Effector CD4-positive, alpha-beta T cell (primary cell): ENCODE measurements at places on chromosomes 2 and 18.

GRCh38 chr18:69895066-69896047, 52.3 kb downstream of the CD226 start:
- peak; percentile 32 for DNase-seq

GRCh38 chr2:52710810-52711618, 1056.6 kb upstream of the CHAC2 start:
- no peak for DNase-seq

- DNase-seq = no peak
Observed at GRCh38 chr2:118279005-118279404, 190.7 kb downstream of the INSIG2 start.

DNA sequence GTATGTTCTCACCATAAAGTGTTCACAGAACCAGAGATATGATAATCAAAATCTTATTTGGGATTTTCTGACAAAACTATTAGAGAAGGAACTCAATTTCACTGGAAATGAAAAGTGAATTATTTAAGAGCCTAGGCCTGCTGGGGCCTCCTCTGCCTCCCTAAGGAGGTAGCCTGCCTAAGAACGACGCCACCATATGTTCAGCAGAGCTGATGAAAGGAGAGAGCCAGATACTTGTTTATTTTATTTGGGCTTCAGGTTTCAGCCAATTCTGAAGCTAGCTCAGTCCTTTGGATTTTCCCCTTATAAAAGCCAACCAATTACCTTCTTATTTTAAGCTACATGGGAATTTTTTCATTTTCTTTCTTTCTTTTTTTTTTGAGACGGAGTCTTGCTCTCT, 433.1 kb upstream of the MAP2 start:
- DNase-seq = no peak

GRCh38 chr18:11113937-11114336, 35.4 kb downstream of the PIEZO2 start:
- DNase-seq = no peak

DNA sequence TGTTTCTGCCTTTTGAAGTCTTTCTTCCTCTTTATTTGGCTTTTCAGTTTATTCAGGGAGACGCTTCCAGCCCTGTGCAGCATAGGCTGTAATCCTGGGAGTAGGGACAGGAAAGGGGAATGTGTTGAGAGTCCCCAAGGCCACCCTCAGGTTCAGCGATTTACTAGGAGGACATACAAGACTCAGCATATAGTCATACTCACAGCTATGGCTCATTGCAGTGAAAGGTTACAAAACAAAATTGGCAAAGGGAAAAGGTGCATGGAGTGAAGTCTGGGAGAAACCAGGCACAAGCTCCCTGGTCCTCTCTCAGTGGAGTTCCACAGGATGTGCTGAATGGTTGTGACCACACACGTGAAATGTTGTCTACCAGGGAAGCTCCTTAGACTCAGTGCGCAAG, 49.6 kb upstream of the ZNF638 start:
- DNase-seq = no peak

- DNase-seq = no peak
Observed at GRCh38 chr18:73975266-73975665, 172.4 kb downstream of the FBXO15 start.

- no peak for DNase-seq
Observed at GRCh38 chr2:215503381-215503780, 67.5 kb upstream of the FN1 start.

DNA sequence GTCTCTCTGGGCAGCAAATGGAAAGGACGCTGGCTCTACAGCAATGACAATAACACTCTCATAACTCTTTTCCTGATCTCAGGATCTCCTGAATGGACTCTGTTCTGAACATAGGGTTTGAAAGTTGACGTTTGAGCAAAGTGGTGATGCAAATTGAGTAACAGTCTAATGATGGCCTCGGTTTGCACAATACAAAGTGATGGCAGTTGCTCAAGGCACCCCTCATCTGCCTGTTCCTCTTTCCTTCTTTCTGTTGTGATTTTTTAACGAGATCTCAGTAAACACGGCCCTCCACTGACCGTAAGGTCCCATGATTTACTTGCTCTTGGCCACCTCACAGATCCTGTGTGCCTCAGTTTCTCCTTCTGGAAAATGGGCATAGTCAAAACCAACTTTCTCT, 303.6 kb downstream of the SLC8A1 start:
- DNase-seq = no peak

DNA sequence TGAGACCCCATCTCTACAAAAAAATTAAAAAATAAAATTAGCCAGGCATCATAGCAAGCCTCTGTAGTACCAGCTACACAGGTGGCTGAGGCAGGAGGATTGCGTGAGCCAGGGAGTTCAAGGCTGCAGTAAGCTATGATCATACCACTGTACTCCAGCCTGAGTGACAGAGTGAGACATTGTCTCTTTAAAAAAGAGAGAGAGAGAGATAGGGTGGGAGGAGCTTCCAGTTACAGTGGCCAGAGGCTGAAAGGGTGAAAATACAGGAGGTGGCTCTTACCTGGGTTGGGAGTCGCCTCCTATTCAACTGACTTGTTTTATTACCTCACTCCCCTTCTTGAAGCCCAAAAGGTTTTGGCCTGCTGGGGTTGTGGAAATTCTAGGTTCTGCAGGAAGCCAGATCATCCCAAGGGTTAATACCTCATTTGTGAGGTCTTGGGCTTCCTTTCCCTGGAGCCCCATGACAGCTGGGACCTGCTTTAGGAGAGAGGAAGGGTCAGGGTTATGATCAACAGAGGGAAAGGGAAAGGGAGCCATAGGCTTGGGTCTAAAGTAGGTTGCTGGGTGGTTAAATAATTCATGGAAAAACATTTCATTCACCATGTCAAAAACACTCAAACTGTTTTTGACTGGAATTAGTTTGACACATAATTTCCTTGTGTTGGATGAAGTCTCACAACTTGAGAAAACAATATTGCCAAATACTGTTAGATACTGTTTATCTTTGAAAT, 17.4 kb downstream of the DYNC2LI1 start:
- no peak for DNase-seq

DNA sequence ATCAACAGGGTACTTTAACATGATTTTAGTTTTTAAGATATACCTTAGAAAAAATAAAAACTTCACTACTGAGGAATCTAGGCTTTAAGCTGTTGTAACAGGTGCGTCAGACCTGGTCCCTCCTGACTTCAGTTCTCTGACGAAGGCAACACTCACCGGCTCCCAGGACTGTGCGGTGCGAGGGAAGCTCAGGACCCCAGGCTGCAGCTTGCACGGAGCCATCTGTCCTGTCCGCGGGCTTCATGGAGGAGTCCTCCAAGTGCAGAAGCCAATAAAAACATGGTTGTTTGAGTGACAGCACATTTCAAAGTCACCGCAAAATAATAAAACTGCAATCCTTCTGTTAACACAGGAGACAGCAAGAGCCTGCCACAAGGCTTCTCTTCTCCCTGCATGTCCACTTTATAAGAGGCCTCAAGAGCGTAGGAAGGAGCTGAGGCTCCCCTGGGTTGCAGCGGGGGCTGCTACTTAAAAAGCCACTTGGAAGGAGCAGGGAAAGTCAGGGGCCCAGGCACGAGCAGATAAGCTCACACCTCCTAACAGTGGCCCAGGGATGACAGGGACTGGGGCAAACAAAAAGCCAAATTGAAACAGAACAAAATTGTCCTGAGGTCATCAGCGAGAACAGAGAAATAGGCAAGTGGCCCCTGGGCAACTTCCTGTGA, 4.6 kb downstream of the HJURP start:
- no peak for DNase-seq

DNA sequence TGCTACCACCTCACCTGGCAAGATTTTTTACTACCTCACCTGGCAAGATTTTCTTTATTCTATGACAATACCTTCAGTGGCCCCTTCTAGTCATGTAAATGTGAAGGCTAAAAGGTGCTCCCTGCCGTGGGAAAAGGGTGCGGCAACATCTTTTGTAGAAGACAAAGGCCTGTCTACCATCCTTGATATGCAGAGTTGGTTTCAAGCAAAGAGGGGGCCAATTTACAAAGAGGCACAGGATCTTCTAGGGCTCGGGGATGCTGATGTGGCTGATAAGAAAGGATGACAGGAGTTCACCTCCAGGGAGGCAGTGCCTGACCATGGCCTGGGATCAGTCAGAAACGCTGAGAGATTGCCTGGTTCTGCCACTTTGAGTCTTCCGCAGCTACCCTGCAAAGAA, 165.4 kb upstream of the SLC1A4 start:
- no peak for DNase-seq

GRCh38 chr2:126971162-126971480, 72.4 kb downstream of the TEX51 start:
- DNase-seq = no peak
